DMS153 (cell line): ENCODE measurements at places on chromosomes 3 and 15.

- no peak for DNase-seq
Observed at GRCh38 chr3:156615592-156616173, 58.7 kb upstream of the TIPARP start.

GRCh38 chr3:194817936-194818335 lies 132.3 kb downstream of the FAM43A start:
- DNase-seq = no peak

- DNase-seq = no peak
Observed at GRCh38 chr3:22263042-22263441, 512.0 kb upstream of the ZNF385D start.

DNA sequence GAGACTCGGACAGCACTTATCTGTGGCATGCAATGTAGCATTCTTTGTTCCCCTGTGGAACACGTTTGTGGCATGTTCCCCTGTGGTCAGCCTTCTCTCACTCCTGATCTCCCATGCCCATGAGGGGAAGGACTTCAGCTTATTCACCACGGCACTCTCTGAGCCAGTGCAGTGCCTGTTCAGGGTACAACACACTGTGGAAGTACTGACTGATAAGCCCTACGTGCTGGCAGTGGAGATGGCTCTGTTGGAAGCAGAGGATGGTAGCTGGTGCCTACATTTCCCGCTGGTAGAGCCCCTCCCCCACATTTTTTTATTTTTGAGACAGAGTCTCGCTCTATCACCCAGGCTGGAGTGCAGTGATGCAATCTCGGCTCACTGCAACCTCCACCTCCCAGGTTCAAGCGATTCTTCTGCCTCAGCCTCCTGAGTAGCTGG lies 43.5 kb upstream of the ETV5 start:
- no peak for DNase-seq

GRCh38 chr15:72851586-72851985 lies 68.0 kb upstream of the ADPGK start:
- no peak for DNase-seq

DNA sequence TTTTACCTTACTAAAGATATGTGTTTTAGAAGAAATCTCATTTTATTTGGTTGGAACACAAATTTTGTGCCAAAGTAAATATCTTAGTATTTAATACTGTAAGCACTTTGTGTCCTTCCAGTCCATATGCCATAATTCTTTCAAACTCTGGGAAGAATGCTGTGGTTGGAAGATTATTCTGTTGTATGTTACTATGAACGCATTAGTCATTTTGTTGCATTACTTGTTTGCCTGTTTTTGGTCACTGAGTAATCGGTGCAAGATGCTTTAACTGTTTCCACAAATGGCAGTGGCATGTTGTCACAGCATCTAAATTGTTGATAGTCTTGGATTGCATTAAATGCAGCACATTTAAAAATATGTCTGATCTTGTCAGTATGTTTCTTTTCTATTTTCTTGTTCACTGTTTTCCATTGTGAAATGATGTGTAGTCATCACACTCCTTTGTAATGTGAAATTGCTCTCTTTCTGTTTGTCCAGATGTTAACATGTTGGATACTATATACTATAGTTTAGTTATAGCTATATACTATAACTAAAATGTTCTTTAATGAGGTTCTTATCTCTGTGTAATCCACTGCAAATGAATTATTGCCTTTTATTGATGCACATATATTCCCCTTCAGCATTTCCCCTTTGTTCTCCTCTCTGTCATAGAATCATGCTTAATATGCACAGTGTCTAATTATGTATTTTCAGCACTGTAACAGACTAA lies 89.9 kb upstream of the FLNB start:
- DNase-seq = no peak

DNA sequence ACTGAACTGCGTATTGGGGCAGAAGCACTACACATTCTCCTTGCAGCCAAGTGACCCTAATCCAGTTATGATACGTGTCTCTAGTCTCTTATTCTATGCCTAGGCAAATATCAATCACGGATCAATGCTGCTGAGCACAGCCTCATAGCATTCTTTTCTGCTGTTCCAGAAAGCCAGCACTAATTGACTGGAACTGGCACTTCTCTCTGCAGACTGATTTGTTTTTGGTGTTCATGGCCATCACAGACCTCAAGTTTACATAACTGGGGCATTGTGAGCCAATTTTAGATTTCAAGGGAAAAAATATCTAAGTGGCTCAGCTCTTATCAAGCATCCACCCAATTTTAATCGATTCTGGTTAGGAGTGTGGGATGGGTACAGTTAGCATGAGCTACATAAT lies 37.9 kb downstream of the GLDN start:
- DNase-seq = no peak

GRCh38 chr3:171768281-171768900 lies 41.9 kb downstream of the PLD1 start:
- no peak for DNase-seq

GRCh38 chr3:66856533-66856932 lies 141.6 kb upstream of the KBTBD8 start:
- no peak for DNase-seq

- DNase-seq = no peak
Observed at GRCh38 chr3:107756649-107757048, 233.9 kb downstream of the BBX start.

DNA sequence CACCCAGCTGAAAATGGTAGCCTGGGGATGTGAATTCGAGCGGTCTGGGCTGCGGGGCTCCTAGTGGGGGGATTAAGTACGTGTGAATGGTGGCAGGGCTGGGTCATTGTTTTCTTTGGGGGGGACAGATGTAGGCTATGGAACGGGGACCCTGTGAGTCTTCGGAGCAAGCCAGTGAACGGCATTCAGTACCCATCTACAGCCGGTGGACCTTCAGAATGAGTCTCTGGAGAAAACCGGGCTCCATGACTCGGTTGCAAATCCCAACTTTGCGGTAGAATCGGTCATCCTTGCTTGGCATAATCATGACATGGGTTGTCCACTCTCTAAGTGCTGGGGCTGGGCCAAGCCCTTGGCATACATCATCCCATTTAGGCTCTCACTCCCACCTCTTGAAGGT lies 7.2 kb upstream of the EOMES start:
- DNase-seq = no peak

GRCh38 chr3:43871627-43872245 lies 181.0 kb downstream of the ABHD5 start:
- no peak for DNase-seq

DNA sequence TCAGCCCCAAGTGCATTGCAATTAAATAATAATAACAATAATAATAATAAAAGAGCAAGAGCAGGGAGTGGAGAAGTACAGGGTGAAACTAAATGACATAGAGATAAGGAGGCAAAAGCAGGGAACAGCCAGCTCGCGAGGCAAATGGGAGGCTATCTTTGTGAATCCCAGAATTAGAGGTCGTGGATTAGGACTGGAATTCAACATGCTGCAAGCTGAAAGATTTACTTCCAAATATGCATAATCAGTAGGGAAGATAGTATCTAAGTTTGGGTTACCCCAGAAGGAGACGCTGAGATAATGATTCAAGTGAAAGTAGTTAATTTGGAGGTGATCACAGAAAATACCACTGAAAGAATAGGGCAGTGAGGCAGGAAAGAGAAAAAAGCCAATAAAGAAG lies 119.4 kb upstream of the UBE2E2 start:
- DNase-seq = no peak

DNA sequence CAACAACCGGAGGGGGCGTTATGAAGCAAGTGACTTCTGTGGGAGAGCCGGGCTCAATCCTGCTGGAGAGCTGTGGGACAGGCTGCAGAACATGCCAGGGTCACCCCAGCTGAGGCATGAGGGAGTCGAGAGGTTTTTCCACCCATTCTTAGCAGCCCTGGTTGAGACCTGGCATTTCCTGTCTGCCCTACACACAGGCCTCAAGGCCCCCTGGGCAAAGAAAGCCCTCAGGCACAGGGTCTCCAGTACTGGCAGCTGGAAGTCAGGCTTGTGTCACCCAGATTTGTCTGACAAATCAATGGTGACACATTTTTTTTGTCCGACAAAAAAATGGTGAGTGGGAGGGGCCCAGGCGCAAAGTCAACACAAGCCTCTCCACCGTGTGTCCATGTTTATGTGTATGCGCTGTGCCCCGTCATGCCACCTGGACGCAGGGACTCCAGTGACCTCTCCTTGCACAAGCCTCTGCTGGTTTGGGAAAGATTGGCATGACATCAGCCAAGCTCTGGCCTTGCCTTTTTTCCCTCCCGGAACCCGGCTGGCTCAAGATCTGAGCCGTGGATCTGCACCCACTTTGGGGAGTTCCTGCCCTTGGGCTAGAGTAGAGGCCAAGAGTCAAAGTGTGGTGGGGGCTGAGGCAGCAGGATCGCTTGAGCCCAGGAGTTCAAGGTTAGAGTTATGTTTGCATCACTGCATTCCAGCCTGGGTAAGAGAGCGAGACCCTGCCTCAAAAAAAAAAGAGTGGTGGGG lies 20.8 kb upstream of the ALAS1 start:
- DNase-seq = no peak

DNA sequence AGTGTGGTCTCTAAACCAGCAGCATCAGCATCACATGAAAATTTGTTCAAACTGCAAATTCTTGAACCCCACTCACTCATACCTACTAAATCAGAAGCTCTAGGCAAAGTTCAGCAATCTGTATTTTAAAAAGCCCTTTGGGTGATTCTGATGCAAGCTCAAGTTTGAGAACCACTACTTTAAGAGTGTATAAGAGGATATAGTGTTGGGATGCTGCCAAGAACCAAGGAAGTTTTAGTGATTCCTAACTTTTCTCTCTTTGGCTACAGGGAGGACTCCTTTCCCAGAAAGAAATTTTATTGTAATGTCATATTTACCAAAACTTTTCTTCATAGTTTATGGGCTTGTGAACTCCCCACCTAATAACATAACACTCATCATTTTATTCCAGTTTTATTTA lies 422.2 kb downstream of the TBC1D5 start:
- no peak for DNase-seq

GRCh38 chr15:66515901-66516322 lies 10.8 kb downstream of the ZWILCH start:
- DNase-seq = no peak

DNA sequence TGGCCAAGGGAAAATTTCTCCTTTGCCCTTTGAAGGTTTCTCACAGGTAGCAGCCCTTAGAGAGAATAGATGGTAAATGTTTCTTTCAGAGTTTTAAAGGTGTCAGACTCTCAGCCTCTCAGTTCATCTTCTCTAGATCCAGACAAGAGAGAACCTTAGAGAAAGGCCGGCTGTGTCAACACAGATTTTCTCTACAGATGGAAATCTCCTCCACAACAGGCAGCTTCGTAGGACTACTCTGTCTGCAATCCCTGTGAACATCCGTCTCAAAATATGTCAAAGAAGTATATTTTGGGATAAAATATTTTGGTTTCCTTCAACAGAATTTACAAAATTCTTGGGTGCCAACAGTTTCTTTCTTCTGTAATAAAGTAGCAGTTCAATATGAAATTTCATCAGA lies 282.1 kb upstream of the POU1F1 start:
- DNase-seq = no peak

GRCh38 chr3:140006331-140006730 lies 71.3 kb downstream of the CLSTN2 start:
- DNase-seq = no peak
